Breast epithelium (tissue), 4 donors: ENCODE measurements at places on chromosomes 6 and 20. TPM values are rescaled to one million over a fixed set of nuclear protein-coding genes. Genes with fewer than 3 reads are reported as not detected.

DNA sequence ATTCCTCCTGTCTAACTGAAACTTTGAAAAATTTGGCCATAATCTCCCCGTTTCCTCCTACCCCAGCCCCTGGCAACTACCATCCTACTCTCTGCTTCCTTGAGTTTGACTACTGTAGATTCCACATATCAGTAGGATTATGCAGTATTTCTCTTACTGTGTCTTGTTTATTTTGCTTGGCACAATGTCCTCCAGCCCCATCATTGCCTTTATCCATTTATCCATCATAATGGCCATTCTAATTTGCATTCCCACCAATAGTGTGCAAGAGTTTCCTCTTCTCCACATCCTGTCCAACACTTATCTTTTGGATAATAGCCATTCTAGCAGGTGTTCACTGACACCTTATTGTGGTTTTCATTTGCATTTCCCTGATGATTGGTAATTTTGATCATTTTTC lies 202.3 kb downstream of the THBS2 start:
- H3K4me3 ChIP-seq = no peak overlapping the region
- no peak for DNase-seq
- H3K27me3 ChIP-seq = no peaks in the 10 kb centered on the region
- H3K4me1 ChIP-seq = no peaks in the 10 kb centered on the region

- DNase-seq = no peak
- no peaks in the 10 kb centered on the region for H3K4me1 ChIP-seq
- H3K27ac ChIP-seq = no peak overlapping the region
Measured at GRCh38 chr6:169210611-169211010, 43.0 kb downstream of the THBS2 start.

GRCh38 chr20:50810842-50811241 lies 16.0 kb downstream of the BCAS4 start:
- no peaks in the 10 kb centered on the region for H3K4me1 ChIP-seq
- no peak overlapping the region for H3K4me3 ChIP-seq
- no peaks in the 10 kb centered on the region for H3K36me3 ChIP-seq
- no peak overlapping the region for H3K27ac ChIP-seq
- H3K27me3 ChIP-seq = no peaks in the 10 kb centered on the region

- H3K27me3 ChIP-seq = peaks cover 6% of the 10 kb centered on the region
- no peak overlapping the region for H3K4me3 ChIP-seq
- H3K27ac ChIP-seq = no peak overlapping the region
- no peak for DNase-seq
- no peaks in the 10 kb centered on the region for H3K36me3 ChIP-seq
- no peaks in the 10 kb centered on the region for H3K4me1 ChIP-seq
Measured at GRCh38 chr6:443621-444159, 52.1 kb downstream of the IRF4 start.

DNA sequence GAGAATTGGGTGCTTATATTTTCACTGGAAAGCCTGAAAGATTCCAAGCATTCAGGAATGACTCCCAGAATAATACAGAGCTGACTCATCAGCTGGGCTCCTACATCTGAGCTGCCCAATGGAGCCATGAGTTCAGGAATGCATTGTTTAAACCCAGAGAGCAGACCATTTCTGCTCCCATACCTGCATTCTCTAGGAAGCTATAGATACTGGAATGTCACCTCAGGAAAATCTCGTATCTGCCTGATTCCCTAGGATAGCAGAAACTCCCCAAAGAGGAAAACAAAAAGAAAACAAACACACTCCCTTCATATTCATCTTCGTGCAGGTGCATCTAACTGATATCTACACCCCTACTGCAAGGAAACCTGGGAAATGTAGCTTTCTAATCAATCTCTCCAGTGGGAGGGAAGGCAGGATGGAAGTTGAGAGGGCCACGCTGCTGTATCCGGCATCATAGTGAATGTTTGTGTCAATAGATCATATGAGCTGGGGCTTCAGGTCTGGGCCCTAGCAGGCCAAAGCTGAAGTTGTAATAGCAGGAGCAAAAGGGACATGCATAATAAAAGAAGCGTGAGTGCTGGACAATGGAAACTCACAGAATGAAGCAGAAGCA lies 8.2 kb upstream of the SLC2A12 start:
- no peaks in the 10 kb centered on the region for H3K27me3 ChIP-seq
- H3K4me3 ChIP-seq = no peak overlapping the region
- no peak for DNase-seq
- H3K27ac ChIP-seq = no peak overlapping the region
- H3K4me1 ChIP-seq = no peaks in the 10 kb centered on the region

GRCh38 chr6:138248878-138249277 lies 30.6 kb upstream of the PBOV1 start:
- no peak for DNase-seq
- H3K36me3 ChIP-seq = no peaks in the 10 kb centered on the region

GRCh38 chr6:126650931-126651330 lies 311.0 kb downstream of the CENPW start:
- H3K27me3 ChIP-seq = no peaks in the 10 kb centered on the region
- DNase-seq = no peak
- no peaks in the 10 kb centered on the region for H3K36me3 ChIP-seq
- H3K4me1 ChIP-seq = no peaks in the 10 kb centered on the region

- no peaks in the 10 kb centered on the region for H3K4me1 ChIP-seq
- DNase-seq = no peak
Measured at GRCh38 chr6:11923621-11924020, 88.5 kb upstream of the HIVEP1 start.

DNA sequence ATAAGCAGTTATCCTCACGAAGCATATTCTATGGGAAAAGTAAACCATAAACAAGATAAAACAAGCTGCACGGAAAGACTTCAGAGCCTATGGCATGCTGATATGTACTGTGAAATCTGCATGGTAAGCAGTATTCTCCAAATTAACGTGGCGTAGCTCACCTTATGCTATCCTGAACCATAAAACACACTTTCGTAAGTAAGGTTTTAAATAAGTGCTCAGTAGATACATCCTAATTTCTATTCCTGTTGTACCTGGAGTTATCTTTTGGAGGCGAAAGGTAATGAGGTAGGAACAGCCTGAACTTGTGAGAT lies 208.7 kb downstream of the GMDS start:
- H3K36me3 ChIP-seq = no peaks in the 10 kb centered on the region
- no peak overlapping the region for H3K4me3 ChIP-seq
- no peaks in the 10 kb centered on the region for H3K4me1 ChIP-seq
- H3K27ac ChIP-seq = no peak overlapping the region
- no peaks in the 10 kb centered on the region for H3K27me3 ChIP-seq
- DNase-seq = no peak

DNA sequence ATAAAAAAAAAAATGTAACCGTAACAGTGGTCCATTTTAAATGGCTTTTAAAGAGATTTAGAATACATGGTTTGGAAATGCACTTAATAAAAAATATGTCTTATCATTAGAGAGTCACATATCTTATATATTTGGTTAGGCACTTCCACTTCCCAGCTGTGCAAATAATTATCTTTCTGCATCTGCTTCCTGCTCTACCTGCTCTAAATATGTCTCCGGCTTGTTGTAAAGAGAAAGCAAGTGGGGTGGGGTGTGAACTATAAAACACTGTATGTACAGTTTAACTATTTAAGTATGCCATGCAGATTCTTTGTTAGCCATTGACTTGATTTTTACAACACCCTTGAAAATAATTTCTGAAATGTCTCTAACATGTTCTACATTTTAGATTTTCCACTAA lies 106.3 kb downstream of the NKAIN2 start:
- no peaks in the 10 kb centered on the region for H3K36me3 ChIP-seq
- H3K4me1 ChIP-seq = no peaks in the 10 kb centered on the region
- DNase-seq = no peak

GRCh38 chr6:14881398-14881797 lies 364.5 kb upstream of the JARID2 start:
- H3K27ac ChIP-seq = no peak overlapping the region
- no peaks in the 10 kb centered on the region for H3K36me3 ChIP-seq
- H3K4me3 ChIP-seq = no peak overlapping the region
- no peaks in the 10 kb centered on the region for H3K27me3 ChIP-seq
- no peak for DNase-seq
- no peaks in the 10 kb centered on the region for H3K4me1 ChIP-seq

- no peaks in the 10 kb centered on the region for H3K36me3 ChIP-seq
- H3K4me3 ChIP-seq = no peak overlapping the region
- no peak overlapping the region for H3K27ac ChIP-seq
- no peaks in the 10 kb centered on the region for H3K4me1 ChIP-seq
Measured at GRCh38 chr6:73285674-73286283, 22.8 kb upstream of the KHDC1 start.

DNA sequence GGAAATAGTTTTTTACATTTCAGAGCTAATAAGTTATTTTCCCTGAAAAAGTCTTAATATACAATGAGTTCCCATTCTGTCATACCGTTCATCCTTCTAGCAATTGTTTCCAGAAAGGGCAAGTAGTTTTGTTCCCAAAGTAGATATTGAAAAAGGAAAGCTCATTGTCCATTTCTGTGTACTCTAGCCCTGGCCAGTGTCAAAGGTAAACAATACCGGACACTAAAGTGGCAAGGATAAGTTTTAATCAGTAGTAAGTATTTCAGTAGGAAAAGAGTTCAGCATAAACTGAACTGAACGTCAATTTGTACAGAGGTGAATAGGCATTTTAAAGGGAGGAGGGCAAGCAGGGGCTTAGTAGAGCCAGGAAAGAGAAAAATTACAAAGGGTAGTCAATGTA lies 43.5 kb upstream of the CALHM6 start:
- H3K27me3 ChIP-seq = no peaks in the 10 kb centered on the region

DNA sequence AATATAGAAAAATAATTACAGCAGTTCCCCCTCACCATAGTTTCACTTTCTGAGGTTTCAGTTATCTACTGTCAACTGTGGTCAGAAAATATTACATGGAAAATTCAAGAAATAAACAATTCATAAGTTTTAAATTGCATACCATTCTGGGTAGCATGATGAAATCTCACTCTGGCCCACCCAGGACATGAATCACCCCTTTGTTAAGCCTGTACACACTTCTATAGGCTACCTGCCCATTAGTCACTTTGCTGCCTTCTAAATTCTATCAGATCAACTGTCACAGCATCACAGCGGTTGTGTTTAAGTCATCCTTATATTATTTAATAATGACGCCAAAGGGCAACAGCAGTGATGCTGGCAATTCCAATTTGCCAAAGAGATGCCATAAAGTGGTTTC lies 140.3 kb upstream of the RUNX2 start:
- no peaks in the 10 kb centered on the region for H3K36me3 ChIP-seq
- no peaks in the 10 kb centered on the region for H3K27me3 ChIP-seq
- no peak overlapping the region for H3K27ac ChIP-seq
- H3K4me3 ChIP-seq = no peak overlapping the region
- H3K4me1 ChIP-seq = no peaks in the 10 kb centered on the region

GRCh38 chr6:68237205-68237604 lies 397.9 kb upstream of the ADGRB3 start:
- H3K27me3 ChIP-seq = no peaks in the 10 kb centered on the region
- no peaks in the 10 kb centered on the region for H3K36me3 ChIP-seq
- no peaks in the 10 kb centered on the region for H3K4me1 ChIP-seq
- no peak for DNase-seq

DNA sequence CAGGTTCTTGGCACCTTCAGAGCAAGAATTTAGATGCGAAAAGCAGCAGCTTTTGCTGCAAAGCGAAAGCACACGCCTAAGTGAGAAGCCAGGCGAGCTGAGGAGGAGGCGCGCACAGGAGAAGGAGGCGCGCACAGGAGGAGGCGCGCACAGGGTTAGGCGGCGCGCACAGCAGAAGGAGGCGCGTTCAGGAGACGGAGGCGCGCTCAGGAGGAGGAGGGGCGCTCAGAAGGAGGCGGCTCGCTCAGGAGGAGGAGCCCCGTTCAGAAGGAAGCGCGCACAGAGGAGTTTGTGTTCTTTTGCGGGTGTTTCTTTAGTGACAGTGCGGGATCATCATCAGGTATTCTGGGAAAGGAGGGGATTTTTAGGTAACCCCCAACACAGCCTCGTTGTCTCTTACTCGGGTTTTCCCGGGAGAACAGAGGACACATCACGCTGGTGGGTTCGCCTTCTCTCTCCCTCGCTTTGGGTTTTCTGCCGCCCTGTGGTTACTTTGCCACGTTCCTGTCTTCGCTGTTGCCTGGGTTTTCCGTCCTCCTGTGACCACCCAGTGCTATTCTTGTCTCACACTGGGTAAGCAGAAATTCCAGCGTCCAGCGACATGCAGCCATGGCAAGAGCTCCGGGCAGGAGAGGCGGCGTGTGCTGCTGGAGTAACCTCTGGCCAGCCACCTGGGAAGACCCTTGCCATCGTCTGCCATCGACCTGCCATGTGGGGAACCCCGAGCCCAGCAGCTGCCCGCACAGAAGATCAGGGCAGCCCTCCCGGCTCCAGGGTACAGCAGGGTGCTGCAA lies 47.0 kb downstream of the WDR27 start:
- H3K27ac ChIP-seq = peak overlapping the region; percentile 81
- DNase-seq = peak; percentile 64
- H3K4me1 ChIP-seq = no peaks in the 10 kb centered on the region
- peak overlapping the region; percentile 49 for H3K4me3 ChIP-seq
- H3K27me3 ChIP-seq = no peaks in the 10 kb centered on the region

DNA sequence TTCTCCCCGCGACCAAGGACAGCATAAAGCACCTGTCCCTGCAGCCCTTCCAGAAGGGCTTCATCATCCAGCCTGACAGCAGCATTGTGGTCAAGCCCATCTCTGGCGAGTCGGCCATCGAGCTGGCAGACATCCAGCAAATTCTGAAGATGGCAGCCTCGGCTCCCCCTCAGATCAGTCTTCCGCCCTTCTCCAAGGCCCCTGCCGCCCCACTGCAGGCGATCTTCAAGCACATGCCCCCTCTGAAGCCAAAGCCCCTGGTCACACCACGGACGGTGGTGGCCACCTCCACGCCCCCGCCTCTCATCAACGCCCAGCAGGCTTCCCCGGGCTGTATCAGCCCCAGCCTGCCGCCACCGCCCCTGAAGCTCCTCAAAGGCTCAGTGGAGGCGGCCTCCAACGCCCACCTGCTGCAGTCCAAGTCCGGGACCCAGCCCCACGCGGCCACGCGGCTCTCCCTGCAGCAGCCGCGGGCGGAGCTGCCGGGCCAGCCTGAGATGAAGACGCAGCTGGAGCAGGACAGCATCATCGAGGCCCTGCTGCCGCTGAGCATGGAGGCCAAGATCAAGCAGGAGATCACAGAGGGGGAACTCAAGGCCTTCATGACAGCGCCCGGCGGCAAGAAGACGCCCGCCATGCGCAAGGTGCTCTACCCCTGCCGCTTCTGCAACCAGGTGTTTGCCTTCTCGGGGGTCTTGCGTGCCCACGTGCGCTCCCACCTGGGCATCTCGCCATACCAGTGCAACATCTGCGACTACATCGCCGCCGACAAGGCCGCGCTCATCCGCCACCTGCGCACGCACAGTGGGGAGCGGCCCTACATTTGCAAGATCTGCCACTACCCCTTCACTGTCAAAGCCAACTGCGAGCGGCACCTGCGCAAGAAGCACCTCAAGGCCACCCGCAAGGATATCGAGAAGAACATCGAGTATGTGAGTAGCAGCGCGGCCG lies 83.3 kb downstream of the SSR1 start:
- H3K4me1 ChIP-seq = no peaks in the 10 kb centered on the region
- peaks cover 22% of the 10 kb centered on the region for H3K36me3 ChIP-seq
- DNase-seq = no peak
- H3K27me3 ChIP-seq = no peaks in the 10 kb centered on the region

- H3K4me3 ChIP-seq = peak overlapping the region; percentile 18
- H3K27me3 ChIP-seq = peaks cover 16% of the 10 kb centered on the region
- H3K4me1 ChIP-seq = peaks cover 7% of the 10 kb centered on the region
- no peak for DNase-seq
Measured at GRCh38 chr6:98827295-98828159, 6.8 kb upstream of the POU3F2 start.

Gene SLC35F1
- total RNA-seq = 2.5 TPM

Gene CGA
- not detected for total RNA-seq

Gene BACH2
- 6.2 TPM for total RNA-seq

Gene PTPRK
- total RNA-seq = 29.1 TPM

Gene SENP6
- total RNA-seq = 189 TPM

Gene MUCL3
- not detected for total RNA-seq

Gene FGD2
- 18.6 TPM for total RNA-seq
